ENCODE measurements at places on chromosomes 7 and 10.

- no peak for DNase-seq
Observed at GRCh38 chr7:37786741-37787569, 61.4 kb upstream of the NME8 start.

DNA sequence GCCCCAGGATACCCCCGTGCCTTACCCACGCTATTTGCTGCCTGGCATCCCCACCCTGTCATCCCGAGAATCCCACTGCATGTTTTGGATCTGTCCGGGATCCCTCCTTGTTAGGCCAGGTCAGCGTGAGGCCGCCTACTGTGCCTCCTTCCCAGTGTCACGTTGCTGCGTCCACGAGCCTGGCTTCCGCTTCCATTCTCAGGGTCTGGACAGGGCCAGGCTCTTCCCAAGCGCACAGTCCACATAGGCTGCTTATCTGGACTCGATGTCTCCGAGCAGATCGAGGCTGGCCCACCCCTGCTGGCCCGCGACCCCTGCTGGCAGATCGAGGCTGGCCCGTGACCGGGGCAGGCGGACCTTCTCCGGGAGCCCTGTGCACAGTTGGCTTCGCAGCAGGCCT lies 27.1 kb downstream of the FOXK1 start:
- DNase-seq, result no peak

DNA sequence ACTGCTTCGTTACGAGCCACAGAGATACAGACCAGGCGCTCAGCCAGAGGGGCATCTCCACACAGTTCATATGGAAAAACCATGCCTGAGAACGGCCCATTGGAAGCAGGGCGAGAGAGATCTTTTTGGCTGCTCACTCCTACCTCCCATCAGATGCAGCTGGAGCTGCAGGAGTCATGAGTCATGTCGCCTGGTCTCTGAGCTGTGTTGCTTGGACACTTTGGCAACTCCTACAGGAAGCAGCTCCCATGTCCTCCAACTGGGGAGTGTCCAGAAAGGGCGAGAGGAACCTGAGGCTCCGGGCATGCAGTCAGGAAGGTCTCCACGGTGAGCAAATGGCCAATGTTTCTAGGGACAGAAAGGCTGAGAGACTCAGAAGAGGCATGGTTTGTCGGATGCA lies 24.9 kb downstream of the INSIG1 start:
- DNase-seq, result no peak

DNA sequence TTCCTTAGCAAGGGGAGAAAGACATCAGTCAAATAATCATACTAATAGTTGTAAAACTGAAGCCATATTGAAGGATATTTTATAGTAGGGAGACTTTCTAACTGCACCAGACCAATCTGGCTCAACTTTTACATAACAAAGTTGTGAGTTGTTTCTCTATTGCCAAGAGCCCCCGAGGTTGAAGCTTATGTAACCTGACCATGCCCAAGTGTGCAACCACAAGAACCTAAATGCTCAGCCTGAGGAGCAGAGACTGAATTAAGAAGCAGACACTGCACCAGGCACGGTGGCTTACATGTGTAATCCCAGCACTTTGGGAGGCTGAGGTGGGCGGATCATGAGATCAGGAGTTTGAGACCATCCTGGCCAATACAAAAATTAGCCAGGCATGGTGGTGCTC lies 77.3 kb upstream of the ARMC3 start:
- no peak for DNase-seq

DNA sequence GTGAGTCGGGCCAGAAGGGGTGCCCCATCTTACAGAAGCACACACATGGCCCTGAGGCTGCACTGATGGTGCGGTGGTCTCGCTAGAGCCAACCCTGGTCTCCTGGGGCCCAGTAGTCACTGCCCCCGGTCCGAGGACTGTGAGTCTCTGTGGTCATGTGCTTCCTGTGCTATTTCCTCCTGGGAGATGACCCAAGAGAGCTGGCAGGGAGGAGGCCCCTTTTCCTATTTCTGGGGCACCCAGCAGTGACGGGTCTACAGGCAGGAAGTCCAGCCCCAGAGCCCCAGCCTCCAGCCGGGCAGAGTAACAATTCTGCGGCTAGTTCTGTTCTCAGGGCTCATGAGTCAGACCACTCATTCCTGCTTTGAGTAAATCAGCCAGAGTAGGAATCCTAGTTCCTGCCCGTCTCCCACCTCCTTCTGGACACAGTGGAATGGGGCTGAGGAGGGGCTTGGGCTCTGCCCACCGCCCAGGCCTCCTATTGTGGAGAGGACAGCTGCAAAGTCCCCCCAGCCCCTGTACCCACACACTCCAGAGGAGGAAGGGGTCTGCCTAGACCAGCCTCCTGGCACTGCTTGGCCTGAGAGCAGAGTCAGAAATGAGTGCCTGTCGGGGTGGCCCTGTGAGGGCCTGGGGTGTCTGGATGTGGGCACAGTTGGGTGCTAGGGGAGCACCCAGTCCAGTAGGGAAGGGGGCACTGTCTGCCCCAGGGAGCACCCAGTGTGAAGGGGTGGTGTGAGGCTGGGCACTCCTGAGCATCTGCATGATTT lies 80.5 kb upstream of the PPIF start:
- no peak for DNase-seq

All from NCI-H2171 treated with DMSO at 0.1 percent for 48 hours (cell line).